NT2/D1 (cell line): ENCODE measurements at places on chromosomes 2 and 18.
A peak's percentile ranks its signal among the peaks of the same experiment; 100 is the strongest.

GRCh38 chr18:3857544-3857943 lies 407.6 kb downstream of the TGIF1 start:
- no peak for DNase-seq

DNA sequence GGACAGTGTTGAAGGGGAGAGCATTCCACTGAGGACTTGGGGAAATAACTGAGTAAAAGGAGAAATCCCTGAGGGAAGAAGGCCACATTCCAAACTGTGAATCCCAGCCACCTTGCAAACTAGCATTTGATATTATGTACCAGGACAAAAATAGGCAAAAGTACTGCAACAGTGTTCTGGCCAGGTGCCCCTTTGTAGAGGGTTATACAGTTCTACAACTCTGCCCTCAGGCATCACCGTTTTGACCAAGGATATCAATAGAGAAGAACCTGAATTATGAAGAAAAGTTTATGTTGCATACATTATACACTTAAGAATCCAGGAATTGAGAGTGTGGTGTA lies 20.6 kb upstream of the CAVIN2 start:
- DNase-seq: no peak

DNA sequence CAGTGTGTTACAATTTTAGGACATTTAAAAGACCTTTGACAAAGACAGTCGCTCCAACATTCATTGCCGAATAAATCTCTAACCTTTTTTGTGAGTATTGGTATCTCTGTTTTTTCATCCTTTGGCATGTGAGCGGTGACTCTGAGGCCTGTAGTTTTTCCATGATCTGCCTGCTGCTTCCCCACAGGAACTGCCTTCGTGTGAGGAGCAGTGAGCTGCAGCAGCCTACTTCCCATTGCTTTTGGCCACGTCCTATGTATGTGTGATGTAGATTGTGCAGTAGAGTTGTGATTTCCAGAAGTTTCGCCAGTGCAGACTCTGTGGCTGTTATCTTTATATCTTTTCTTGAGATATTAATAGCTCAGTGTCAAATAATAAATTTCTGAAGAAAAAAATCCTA lies 79.8 kb downstream of the UGGT1 start:
- no peak for DNase-seq

- DNase-seq: no peak
These were observed 8.0 kb downstream of the POMC start for GRCh38 chr2:25160376-25160775.

DNA sequence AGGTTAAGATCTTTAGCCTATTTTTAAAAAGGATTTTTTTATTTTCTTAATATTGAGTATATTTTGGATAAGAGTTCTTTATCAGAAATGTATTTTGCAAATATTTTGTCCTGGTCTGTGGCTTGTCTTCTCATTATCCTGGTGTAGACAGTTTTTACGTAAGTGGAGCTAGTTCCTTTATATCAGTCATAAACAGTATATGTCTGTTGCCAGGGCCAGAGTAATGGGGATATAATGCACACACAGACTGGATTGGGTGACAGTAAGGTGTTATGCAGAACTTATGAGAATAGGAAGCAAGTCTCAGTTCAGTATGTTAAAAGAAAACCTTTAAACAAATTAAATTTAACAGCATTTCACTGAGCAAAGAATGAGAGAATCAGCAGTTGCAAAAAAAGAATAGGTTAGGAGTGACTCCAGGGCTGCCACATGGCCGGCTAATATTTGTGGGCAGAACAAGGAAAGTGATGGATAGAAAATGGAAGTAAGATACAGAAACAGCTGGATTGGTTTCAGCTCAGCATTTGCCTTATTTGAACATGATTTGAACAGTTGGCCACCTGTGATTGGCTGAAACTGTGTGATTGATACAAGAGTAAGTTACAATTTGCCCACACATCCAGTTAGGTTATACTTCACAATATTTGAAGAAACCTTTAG lies 61.1 kb upstream of the ZNG1B start:
- no peak for DNase-seq

GRCh38 chr2:76612764-76613163 lies 902.0 kb upstream of the GCFC2 start:
- DNase-seq: no peak

DNA sequence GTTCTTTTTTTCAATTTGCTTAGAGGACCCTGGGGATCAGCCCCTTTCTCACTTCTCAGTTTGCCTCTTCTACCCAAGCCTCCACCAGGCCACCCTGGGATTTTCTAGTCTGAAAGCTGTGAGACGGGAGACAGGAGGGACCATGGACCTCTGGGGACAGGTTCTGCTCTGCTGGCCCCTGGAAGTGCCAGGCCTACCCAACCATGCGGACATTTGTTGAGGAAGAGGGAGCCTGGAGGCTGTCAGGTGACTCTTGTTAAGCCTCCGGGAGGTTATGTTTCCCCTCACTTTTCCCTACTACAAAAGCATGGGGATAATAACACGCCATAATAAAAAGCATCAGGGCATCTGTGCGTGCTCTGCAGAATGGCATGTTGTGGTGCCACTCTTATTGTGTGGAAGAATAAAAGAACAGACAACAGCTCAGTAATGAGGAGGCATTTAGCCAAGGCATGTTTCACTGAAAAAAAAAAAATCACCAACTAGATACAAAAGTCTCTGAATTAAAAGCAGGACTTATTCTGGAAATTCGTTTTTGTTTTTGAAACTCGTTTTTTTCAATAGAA lies 48.3 kb upstream of the PLA2R1 start:
- DNase-seq: no peak

- no peak for DNase-seq
These were observed 154.9 kb downstream of the CTIF start for GRCh38 chr18:48693625-48694262.

DNA sequence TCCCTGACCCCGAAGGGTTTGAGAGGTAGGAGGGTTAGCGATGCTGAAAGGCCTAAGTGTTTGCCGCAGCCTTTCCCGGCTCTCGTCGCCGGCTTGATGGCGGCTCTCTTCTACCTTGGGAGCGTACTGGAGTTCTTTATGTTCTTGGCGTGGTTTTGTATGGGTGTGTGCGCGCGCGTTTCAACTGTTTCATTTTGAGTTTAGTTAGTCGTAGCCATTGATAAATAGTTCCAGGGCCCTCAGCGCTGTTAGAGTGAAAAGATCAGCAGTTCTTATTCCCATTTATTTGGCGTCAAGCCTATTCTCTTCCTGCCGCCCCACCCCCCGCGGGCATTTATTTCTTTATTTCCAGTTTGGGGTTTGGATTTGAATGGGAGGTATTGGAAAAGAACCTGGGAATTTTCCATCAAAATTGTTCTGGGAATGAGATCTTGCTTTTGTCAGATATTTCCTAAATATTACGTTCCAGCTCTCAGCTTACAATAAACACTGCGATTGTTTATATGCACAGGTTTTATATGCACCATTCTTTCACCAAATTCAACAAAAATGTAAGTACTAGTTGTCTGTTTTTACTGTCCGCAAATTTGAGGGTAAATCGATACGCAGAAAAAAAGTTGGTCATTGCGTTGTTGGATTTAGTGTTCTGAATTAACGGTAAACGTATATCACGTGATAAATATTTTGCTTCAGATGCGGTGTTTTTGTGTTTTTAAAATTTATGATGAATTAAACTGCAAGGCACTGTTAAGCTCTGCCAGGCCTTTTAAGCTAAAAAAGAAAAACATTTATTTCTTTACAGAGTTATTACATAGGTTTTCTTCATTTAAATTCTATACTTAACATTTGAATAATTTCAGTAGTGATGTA lies 954 bp downstream of the CCNT2 start:
- peak; percentile 23 for DNase-seq

DNA sequence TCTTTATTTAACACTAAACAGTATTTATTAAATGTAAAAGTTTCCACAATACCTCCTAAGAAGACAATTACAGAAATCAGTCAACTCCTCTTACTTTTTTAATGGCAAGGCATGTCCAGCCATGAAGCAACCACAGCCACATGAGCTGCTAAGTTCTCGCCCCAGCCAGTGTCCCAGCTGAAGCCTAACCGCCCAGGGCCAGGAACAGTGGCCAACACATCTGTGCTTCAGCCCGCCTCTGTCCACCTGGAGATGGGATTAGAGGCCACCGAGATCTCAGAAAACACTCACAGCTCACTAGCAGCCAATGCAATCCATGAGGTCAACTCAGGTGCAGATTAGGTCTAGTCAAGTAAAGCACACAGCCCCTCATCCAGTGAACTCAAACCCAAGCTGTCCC lies 40.2 kb downstream of the PID1 start:
- DNase-seq: no peak

DNA sequence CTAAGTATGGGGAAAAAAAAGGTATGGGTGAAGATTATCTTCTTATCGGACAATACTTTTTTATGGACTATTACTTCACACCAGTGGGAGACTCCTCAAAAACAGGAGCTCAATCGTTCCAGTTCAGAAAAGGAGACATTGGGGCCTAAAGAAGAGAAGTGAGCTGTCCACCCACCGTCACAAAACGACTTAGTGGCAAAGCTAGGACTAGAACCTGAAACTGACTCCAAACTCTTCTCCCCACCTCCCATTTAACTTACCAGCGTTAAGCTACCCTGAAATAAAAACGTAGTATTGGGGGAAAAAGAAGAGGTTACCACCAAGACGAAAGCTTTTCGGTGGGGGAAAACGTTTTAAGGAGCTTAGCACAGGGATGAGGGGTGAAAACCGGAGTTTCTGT lies 503 bp downstream of the GTF3C3 start:
- DNase-seq: no peak

DNA sequence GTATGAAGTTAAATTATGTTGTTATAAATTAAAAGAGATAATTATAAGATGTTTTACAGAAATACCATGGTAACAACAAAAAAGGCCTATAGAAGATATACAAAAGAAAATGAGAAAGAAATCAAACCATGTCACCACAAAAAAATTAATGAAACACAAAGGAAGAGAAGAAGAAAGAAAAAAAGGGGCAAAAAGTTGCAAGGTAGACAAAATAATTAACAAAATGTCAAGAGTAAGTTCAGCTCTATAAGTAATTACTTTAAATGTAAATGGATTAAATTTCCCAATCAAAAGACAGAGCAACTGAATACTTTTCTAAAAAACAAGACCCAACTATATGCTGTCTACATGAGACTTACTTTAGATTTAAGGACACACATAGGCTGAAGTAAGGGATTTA lies 378.4 kb upstream of the FSHR start:
- DNase-seq: no peak

GRCh38 chr2:231288590-231288989 lies 90.2 kb downstream of the ARMC9 start:
- no peak for DNase-seq

- no peak for DNase-seq
These were observed 2.0 kb downstream of the XPO1 start for GRCh38 chr2:61536180-61536571.

DNA sequence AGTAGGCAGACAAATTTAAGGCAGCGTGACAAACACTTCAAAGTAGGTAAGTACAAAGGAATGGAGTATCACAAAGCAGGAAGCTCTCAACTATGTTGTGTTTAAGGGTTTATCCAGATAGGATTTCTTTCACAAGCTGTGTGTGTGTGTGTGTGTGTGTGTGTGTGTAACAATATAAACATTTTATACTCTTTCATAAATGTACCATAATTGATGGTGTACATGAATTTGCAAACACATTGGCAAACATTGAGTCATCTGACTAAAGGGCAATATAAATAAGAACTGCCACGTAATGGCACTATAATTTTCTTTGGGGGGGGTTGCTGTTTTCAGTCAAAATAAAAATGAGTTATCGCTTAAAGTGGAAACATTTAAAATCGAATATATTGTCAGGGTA lies 1004.4 kb upstream of the DDX18 start:
- DNase-seq: no peak

- DNase-seq: no peak
These were observed 26.1 kb downstream of the GAD1 start for GRCh38 chr2:170842785-170843184.

- no peak for DNase-seq
These were observed 137.7 kb downstream of the THADA start for GRCh38 chr2:43458014-43458628.

DNA sequence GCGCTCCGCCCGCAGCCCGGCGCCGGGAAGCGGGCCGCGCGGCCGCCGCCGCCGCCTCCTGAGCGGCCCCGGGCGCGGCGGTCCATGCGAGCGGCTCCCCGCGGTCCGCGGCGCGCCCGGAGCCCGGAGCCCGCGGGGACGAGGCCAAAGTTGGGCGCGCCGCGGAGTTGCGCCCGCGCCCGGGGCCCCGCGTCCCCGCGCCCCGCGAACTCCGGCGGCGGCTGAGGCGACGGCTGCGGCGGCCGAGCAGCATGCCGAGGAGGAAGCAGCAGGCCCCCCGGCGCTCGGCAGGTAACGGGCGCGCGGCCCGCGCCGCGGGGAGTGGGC lies 992 bp downstream of the TSHZ1 start:
- DNase-seq: no peak

GRCh38 chr18:55375930-55376329 lies 212.1 kb downstream of the TCF4 start:
- DNase-seq: no peak

GRCh38 chr2:69436596-69436937 lies 668 bp downstream of the NFU1 start:
- no peak for DNase-seq

DNA sequence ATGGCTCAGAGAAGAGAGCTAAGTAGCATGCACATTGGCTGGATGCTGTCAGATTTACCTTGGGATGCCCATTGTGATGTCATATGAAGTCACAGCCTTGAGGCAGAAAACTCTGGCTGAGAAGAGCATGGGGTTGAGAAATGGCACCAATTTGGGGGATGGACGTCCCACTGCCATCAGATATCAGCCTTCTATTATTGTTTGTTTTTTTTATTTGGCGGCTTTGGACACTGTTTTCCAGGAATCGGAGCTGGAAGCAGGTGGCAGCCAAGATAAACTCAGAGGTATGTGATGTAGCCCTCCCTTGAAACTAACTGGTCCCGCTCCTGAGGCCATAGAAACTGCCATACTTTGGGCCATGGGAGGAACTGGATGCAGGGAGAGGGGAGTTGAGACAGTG lies 40.6 kb downstream of the GCKR start:
- no peak for DNase-seq

DNA sequence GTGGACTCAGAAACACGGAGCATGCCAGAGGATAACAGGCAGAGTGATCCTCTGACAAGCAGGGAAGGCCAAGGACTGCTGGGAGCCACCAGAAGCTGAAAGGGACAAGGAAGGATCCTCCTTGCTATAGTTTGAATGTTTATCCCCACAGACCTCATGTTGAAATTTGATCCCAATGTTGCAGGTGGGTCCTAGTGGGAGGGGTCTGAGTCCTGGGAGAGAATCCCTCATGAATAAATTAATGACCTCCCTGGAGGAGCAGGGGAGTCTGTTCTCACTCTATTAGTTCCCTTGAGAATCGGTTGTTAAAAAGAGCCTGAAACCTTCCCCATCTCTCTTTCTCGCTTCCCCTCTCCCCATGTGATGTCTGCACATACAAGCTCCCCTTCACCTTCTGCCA lies 124.4 kb downstream of the FBXO15 start:
- no peak for DNase-seq

DNA sequence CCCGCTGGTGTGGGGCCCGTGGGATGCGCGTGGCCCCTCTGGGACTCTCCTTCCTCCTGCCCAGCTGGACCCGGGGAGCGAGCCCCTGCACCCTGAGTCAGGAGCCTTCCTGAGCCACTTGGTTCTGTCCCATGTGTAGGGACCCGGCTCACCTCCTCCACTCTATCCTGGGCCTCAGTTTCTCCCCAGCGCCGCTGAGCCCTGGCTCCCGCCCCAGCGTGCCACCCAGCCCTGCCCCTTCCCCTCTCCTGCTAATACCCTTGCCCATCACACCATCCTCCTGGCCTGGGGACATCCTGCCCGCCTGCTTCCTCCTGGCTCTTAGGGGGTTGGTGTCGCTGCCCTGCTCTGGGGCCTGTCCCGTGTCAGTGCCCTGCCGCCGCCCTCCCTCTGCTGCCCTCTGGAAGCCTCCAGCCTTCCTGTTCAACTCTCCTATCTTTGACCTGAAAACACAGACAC lies 24.8 kb downstream of the GPC1 start:
- no peak for DNase-seq

- DNase-seq: no peak
These were observed 83.2 kb downstream of the ITGA4 start for GRCh38 chr2:181540421-181540820.
